Stimulated activated CD4-positive, alpha-beta T cell treated with anti-CD3 and anti-CD28 coated beads, Interleukin-4, amount 100 ng/mL, for 1 hour (primary cell): ENCODE measurements at places on chromosomes 1 and 21.

DNA sequence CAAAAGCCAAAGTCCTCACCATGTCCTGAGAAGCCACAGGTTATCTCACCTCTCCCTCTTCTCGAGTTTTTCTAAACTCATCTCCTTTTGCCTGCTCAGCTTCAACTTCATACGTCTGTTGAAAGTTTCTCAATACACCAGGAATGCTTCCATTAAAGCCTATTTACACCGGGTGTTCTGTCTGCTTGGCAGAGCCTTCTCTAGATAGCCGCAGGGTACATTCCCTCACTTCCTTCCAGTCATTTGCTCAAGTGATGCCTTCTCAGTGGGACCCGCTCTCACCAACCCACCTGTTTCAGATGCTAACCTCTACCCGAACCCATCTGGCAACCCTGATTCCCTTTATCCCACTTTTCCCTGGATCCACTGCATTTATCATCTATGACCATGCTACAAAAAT is 257.0 kb upstream of the ADGRL2 start:
- DNase-seq = no peak

DNA sequence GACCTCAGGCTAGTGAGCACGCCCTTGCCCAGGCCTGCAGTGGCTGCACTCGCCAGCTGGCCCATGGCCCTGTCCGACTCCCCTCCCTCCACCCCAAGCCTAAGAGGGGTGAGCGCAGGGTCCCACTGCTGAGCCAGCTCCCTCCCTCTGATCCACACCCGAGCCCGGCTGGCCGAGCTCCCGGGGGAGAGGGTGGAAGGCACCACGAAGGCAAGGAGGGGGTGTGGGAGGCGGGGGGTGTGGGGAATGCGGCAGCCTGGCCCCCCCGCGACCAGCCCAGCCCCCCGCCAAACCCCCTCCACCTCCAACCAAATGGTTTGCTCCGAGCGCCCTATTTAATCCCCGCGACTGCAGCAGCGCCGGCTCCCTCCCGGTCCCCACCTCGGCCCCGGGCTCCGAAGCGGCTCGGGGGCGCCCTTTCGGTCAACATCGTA is at the start of gene CADM3:
CADM3 (plus strand) TSS at position 362 of the 434 bp plus-strand sequence. CDS start 151 bp downstream, outside the sequence.
- no peak for DNase-seq

DNA sequence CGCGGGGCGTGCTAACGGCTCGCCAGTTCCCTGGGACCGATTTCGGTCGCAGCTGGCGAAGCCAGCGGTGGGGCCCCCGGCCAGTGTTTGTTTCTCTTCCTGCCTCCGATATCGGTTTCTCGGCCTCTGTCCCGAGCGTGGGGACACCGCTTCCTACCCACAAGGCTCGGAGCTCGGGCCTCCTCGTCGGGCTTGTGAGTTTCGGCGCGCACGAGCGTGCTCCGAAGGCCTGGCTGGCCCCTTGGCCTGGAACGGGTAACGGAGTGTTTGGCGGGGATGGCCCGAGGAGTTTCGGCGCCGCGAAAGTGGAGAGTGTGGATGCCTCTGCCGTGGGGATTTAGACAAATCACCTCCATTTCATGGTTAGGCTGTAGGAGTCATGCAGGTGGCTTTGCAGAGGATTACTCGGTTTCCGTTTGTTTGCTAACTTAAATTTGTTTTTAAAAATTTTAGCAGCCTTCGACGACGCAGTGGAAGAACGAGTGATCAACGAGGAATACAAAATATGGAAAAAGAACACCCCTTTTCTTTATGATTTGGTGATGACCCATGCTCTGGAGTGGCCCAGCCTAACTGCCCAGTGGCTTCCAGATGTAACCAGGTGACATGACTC is 559 bp downstream of the RBBP4 start:
- no peak for DNase-seq

GRCh38 chr1:210688512-210689234 is 360.0 kb downstream of the HHAT start:
- no peak for DNase-seq

GRCh38 chr1:10253755-10254154 is 43.4 kb downstream of the KIF1B start:
- no peak for DNase-seq

DNA sequence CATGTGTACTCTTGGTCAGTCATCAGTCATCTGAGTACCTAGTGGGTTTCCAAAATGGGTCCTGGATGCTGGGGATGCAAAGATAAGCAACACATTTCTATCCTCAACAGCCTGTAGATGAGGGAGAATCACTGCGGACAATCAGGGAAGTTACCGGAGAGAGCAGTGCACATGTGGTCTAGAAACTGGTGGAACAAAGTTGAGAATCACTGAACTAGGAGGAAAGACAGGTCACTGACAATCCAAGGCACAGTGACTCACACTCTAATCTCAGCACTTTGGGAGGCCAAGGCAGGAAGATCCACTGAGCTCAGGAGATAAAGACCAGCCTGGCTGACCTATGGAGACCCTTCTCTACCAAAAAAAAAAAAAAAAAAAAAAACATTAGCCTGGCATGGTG is 31.4 kb upstream of the LGALS8 start:
- DNase-seq = no peak

GRCh38 chr1:86856196-86856595 is 57.7 kb downstream of the SELENOF start:
- no peak for DNase-seq

GRCh38 chr1:244065960-244066388 is 14.9 kb downstream of the ZBTB18 start:
- no peak for DNase-seq

DNA sequence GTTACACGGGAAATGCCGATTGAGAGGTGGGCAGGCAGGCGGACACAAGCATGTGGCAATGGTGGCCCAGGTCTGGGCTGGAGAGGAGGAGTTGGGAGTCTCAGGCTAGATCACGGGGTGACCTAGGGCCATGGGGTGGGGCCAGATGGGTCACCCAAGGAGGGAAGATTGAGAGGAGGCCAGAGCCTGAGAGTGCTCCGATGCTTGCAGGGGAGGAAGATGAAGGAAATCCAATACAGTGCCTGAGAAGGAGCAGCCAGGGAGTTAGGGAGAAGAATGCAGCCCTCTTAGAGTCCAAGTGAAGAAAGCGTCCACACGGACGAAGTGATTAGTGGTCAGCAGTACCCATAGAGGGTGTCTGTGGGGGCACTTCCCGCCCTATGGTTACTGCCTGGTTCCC is 61.4 kb upstream of the FAM3B start:
- no peak for DNase-seq

GRCh38 chr1:180522213-180522515 is 19.8 kb upstream of the ACBD6 start:
- DNase-seq = no peak

GRCh38 chr1:3227351-3227704 is 158.3 kb downstream of the PRDM16 start:
- no peak for DNase-seq

- DNase-seq = no peak
These were observed 158.8 kb downstream of the URB2 start for GRCh38 chr1:229784834-229785233.

GRCh38 chr1:203937678-203938330 is 76.4 kb downstream of the SNRPE start:
- DNase-seq = no peak

DNA sequence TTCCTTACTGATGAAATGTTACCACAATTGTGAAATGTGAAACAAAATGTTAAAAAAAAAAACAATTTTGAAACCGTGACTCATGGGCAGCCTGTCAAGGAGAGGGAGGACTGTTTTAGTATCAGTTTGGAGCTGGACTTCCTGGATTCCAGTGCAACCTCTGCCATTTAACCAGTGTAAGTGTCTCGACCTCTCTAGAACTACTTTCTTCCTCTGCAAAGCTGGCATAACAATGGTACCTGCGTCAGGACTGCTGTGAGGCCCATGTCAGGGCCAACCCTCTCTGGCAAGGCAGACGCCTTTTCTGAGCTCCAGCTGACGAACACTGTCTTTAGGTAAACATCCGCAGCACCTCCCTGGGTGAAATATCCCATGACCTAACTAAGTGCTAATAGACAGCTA is 20.9 kb downstream of the URB1 start:
- no peak for DNase-seq

GRCh38 chr1:244252211-244252610 is 199.5 kb downstream of the ADSS2 start:
- DNase-seq = no peak

GRCh38 chr1:44810101-44810761 is 1.9 kb downstream of the BTBD19 start:
- peak; percentile 49 for DNase-seq

DNA sequence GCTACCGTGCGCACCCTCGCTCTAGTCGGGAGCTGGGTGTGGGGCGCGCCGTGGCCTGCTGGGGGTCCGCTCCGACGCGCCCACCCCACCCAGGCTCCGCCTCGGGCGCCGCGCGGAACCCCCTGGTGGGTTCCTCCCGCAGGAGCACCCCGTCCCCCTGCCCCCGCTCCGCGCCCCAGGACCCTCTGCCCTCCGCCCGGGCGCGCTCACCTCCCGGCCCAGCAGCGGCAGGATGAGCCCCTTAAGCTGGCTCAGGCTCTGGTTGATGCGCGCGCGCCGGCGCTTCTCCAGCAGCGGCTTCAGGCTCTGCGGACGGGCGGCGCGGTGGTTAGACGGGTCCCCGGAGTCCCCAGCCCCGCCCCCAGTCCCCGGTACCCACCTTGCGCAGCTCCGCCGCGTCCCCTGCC is 319 bp downstream of the HES2 start:
- DNase-seq = no peak

- DNase-seq = no peak
These were observed 21.0 kb downstream of the PLXNA2 start for GRCh38 chr1:208223136-208223535.

GRCh38 chr1:59215766-59216291 is 81.1 kb upstream of the FGGY start:
- no peak for DNase-seq

- no peak for DNase-seq
These were observed 45.2 kb upstream of the ACTL8 start for GRCh38 chr1:17709981-17710380.

GRCh38 chr1:67414574-67414973 is 15.6 kb downstream of the SERBP1 start:
- DNase-seq = no peak

DNA sequence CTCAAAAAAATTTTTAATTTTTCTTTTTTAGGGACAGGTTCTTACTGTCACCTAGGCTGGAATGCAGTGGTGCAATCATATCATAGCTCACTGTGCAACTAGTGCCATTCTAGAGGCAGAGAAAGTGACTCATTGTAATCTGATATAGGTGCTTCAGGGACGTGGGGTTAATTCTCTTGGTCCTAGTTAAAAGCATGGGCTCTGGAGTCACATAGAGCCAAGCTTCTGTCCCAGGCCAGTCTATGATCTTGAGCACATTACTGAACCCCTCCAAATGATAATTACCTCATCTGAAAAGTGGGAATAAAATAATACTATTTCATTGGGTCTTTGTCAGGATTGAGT is 1.1 kb upstream of the ADIPOR1 start:
- no peak for DNase-seq

GRCh38 chr21:42818328-42818749 is 61.0 kb downstream of the WDR4 start:
- DNase-seq = peak; percentile 62

GRCh38 chr1:161185282-161185682 is 8.0 kb upstream of the B4GALT3 start:
- DNase-seq = peak; percentile 51

GRCh38 chr1:227887697-227888403 is 59.9 kb downstream of the WNT9A start:
- peak; percentile 55 for DNase-seq

DNA sequence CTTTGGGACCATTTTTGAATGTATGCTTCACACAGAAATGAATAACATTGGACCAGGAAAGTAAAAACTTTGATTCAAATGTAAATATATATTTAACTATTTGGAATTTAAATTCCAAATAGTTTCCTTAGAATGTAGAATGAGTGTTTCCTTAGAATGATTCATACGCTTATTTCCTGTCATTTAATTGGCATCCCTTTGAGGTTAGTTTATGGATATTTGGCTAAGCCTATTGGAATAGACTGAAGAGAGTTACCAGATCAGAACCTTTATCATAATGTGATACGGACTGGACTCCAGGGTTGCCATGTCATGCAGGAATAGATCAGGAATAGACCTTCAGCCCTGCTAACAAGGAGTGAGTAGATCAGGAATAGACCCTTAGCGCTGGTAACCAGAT is 133.1 kb downstream of the TNNI3K start:
- DNase-seq = no peak

DNA sequence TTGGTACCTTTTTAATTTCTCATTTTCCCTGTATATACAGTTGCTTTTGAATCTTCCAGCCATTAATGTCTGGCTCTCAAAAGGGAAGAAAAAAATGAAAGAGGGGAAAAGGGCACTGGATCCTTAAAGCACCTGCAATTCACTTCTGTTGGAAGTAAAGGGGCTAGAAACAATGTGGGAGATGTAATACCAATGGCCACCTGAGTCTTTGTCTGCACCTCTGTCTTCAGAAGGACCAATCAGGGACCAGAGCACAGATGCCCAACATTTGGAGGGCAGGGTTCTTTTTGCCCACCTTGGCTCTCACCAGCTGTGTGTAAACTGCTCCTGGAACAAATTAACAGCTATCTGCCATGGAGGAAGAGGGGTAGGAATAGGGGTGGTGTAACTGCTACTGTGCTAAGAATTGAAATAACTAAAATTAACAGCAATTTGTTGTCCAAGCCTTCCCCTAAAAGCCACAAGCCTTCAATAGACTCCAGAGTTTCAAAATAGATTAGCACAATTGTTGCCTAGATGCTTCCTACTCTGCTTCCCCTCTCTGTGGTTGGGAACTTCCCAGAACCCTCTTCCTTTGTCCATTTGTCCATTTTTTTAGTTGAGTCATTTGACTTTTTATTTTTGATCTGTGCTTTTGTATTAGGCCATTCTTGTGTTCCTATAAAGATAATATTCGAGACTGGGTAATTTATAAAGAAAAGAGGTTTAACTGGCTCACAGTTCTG is 11.5 kb upstream of the LRRC8B start:
- no peak for DNase-seq

GRCh38 chr1:18290740-18291412 is 183.3 kb downstream of the IGSF21 start:
- no peak for DNase-seq

- no peak for DNase-seq
These were observed 353.7 kb upstream of the GREM2 start for GRCh38 chr1:240965581-240966091.

- DNase-seq = no peak
These were observed 4.3 kb downstream of the BEST4 start for GRCh38 chr1:44783697-44784093.

GRCh38 chr1:6197746-6198427 is 1.5 kb downstream of the RPL22 start:
- no peak for DNase-seq
